Pancreas (tissue), 10 donors: ENCODE measurements at places on chromosomes 11 and 22.

- DNase-seq = peak; percentile 29
Observed at GRCh38 chr11:126268361-126268707, 361 bp downstream of the SRPRA start.

- DNase-seq = no peak
Observed at GRCh38 chr11:14612694-14613093, 30.9 kb upstream of the PDE3B start.

DNA sequence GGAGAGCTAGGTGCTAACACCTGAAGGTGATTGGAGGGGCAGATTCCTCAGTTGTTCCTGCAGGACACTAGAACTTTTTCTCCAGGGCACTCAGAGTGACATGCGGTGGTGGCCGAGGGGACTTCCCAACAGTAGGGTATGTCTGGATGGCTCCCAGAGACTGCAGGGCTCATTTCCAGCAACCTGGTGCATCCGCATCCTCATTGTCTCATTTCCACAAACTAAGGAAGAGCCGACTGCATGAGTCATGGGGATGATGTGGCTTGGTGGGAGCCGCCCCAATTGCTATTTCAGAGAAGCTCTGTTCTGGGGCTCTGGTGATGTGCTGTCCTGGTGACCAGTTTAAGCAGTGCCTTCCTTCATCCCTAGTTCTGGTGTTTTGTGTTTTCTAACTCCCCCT is 2.8 kb upstream of the ROBO4 start:
- no peak for DNase-seq

- DNase-seq = no peak
Observed at GRCh38 chr11:114395736-114396135, 4.6 kb downstream of the C11orf71 start.

GRCh38 chr11:9060700-9061111 is 30.7 kb downstream of the SCUBE2 start:
- DNase-seq = no peak

- no peak for DNase-seq
Observed at GRCh38 chr11:11432621-11433319, 79.7 kb upstream of the CSNK2A3 start.
